ENCODE measurements at places on chromosomes 1 and 21.

GRCh38 chr1:22452481-22452957 is 868 bp downstream of the ZBTB40 start:
- DNase-seq, result peak; percentile 39

DNA sequence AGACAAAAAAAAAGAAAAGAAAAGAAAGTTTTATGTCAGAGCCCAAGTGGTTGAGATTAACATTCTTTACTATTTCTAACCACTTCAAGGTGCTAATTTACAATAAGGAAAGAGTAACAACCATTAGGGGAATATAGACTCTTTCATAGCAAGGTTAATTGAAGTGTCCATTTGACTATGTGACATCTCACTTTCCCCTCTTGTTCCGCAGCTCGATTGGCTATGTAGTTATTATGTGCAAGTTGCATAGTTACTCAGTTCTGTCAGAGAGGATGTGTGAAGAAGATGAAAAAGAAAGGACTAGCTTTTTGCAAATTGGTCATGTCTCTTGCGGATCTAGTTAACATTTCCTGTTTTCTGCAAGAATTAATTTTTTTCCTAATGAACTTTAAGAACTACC is 273.7 kb downstream of the RGS7 start:
- DNase-seq, result no peak

- DNase-seq, result no peak
Measured at GRCh38 chr1:51908499-51908898, 30.0 kb upstream of the NRDC start.

DNA sequence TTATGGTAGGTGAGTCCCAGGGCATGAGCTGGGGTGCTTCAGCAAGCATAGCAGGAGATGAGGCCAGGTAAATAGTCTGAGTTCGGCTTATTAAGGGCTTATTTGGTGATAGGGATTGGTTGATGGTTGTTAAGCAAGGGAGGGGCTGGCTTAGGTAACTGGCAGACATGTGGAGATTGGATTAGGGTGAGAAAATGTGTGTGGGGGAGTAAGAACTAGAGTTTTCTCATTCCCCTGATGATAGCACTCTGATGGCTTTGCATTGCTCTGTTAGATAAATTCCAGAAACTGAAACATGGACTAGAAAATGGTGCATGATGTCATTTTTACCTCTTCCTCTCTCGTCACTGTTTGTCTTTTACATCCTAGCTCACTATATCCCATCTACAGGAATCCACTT is 53.6 kb downstream of the FGGY start:
- DNase-seq, result no peak

GRCh38 chr1:68199603-68200002 is 32.7 kb downstream of the WLS start:
- no peak for DNase-seq

- no peak for DNase-seq
Measured at GRCh38 chr1:154425172-154425571, 20.0 kb downstream of the IL6R start.

- DNase-seq, result no peak
Measured at GRCh38 chr21:42153046-42153686, 65.8 kb upstream of the ABCG1 start.

DNA sequence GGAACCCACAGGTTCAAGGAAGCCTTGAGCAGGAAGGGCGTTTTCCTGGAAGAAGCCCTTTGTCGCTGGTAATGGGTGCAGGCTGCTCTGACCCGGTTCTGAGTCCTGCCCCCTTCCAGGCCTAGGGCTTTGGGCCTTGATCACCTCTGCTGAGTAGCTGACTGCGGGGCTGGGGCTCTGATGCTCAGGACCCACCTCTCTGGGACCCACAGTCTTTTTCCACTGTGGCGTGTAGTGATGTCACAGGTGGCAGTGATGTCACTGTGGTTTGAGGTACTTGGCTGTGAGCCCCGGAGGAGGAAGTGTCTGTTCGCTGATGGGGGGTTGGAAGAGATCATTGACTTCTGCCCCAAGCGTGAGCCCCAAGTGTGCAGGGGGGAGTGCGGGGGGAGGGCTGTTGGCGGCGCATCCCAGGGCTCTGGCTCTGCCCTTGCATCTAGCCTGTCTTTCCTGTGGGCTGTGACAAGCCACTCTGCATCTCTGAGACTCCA is 6.9 kb downstream of the TNFRSF1B start:
- DNase-seq, result peak; percentile 27

DNA sequence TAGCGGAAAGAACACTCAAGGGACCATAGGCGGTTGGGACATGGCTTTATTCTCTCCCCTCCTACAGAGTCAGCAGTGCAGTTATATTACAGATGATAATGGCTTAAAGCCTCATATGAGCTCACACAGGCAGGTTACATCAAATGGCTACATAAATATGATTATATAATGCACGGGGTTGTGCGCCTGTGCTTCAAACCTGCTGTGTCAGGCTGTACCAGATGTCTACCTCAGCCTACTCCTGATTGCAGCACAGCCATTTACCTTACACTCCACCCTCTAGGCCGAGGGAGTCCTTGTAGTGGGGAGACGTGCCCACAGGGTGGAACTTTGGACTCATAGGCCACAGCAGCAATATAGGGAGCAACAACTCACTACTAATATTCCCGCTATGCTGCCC is 16.4 kb upstream of the TBX19 start:
- DNase-seq, result no peak

DNA sequence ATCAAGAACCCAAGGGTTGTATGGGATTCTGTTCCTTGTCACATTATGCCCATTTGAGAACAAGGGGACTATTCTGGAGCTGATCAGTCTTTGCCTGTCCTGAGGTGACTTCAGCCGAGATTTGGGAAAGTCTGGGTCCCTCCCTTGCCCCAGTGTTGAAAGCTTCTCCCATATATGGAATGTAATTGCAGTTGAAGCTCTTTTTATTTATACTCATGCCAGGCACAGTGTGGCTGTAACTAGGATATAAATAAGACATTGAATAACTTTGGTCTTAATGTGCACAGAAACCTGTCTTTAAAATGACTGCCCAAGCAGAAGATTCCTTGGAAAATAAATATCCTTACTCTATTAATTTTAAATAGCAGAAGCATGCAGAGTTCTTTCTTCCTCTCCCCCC is 15.2 kb downstream of the AKNAD1 start:
- no peak for DNase-seq

DNA sequence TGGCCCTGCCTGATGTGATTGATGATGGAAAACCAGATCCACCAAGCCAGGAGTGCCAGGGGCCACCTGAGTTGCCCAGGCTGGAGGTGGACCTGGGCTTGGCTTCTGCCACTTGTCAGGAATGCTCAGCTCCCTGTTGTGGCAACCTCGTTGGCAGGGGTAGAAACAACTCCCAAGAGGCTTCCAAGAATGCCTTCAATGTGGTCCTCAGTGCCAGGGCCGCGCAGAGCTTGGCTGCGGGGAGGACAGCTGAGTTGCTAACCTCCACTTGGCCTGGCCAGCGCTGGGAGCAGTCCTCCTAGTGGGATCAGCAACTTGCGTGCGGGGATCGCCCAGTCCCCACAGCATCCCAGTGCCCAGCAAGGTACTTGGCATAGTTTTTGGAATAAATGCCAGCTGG is 9.0 kb downstream of the MYOM3 start:
- DNase-seq, result no peak

- no peak for DNase-seq
Measured at GRCh38 chr1:212317916-212318315, 32.7 kb downstream of the PPP2R5A start.

- DNase-seq, result no peak
Measured at GRCh38 chr1:113090051-113090450, 17.1 kb downstream of the LRIG2 start.

DNA sequence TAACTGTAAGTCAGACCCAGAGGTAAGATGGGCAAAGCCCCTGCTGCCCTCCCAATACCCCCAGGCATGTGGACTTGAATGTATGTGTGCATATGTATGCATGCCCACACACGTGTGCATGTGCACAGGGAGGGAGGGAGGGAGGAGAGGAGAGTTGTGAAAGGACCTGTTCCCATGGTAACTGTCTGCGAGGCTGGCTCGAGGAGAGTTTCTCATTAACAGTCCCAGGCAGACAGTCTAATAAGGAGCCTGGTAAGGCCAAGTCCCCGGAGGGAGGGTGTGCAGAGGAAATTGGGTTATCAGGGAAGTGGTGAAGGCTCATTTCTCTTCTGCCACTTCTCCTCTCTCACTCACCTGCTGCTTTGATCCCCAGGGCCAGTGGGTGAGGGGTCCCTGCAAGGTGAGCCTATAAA is 74.9 kb downstream of the NFASC start:
- DNase-seq, result no peak

GRCh38 chr21:18449605-18450550 is 46.3 kb upstream of the TMPRSS15 start:
- no peak for DNase-seq

- DNase-seq, result no peak
Measured at GRCh38 chr1:33727310-33727709, 136.6 kb upstream of the HMGB4 start.

- no peak for DNase-seq
Measured at GRCh38 chr1:1160281-1160930, 13.3 kb upstream of the TTLL10 start.

DNA sequence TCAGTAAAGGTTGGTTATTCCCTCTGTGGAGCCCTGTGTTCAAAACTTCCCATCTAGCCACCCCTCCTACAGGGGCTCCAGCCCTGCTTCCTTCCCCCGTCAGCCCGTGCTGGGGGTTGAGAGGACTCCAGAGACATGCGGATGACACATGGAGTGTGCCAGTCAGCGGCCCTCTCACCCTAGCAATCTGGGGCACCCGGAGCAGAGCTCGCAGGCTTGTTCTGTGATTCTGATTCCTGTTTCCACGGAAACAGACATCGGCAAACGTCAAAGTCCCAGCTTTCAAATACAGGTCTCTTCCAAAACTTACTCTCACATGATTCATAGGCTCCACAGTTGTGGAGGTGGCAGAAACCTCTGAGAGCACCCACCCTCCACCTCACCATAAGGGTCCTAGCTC is 9.8 kb upstream of the SSBP3 start:
- DNase-seq, result no peak

GRCh38 chr1:226149806-226150205 is 36.7 kb downstream of the ACBD3 start:
- DNase-seq, result no peak

Data from substantia nigra (tissue), 51 donors.